ENCODE measurements at places on chromosomes 7 and 10.

DNA sequence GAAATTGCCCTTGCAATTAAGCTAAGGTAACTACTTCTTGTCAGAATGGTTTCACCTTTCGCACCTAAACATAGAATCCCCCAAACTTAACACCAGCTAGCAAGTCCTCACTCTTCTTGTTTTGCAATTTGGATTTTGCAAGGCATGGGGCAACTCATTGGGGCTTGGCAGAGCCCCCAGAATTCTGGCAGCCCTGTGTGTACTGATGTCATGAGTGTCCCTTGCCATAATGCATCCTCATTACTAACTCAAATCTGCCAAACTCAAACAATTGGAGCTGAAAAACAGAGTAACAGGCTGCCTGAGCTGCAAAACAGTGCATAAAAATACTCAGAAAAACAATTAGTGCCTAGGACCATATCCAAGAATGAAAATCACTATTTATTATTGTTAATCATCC is 7.9 kb upstream of the XPNPEP1 start:
- no peak for DNase-seq

DNA sequence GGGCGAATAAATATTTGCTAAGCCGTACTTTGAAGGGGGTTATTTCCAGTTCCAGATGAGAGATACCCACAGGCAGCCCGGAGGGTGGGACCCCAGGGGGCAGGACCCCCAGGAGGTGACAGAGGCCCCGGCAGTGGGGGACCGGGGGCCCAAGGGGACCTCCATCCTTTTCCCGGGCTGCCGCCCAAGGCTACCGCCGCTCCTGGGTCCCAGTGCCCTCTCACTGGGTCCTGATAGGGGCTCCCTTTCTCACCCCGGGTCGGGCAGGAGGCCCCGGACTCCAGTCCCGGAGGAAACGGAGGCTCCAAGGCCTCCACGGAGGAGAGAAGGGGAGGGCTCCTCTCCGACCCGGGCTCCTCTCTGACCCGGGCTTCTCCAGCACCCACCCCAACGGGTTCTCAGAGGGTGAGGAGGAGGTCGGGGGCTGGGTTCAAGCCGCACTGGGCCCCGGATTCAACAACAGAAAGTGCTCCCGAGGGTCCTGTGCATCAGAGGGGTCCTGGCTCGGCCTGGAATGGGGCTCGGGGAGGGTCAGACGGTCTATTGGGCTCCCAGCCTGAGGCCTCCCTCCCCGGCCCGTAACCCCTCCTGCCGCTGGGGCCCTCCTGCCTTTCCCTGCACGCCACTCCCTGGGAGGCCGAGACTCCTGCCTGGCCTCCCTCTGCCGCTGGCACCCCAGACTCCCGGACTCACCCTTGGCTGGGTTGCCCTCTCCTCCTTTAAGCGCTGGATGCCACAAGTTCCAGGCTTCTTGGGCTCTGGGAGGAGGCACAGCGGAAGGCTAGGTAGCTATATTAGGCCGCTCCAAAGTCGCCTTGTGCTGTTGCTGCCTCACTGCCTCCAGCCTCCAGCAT is 62.5 kb downstream of the ZNF37A start:
- no peak for DNase-seq

DNA sequence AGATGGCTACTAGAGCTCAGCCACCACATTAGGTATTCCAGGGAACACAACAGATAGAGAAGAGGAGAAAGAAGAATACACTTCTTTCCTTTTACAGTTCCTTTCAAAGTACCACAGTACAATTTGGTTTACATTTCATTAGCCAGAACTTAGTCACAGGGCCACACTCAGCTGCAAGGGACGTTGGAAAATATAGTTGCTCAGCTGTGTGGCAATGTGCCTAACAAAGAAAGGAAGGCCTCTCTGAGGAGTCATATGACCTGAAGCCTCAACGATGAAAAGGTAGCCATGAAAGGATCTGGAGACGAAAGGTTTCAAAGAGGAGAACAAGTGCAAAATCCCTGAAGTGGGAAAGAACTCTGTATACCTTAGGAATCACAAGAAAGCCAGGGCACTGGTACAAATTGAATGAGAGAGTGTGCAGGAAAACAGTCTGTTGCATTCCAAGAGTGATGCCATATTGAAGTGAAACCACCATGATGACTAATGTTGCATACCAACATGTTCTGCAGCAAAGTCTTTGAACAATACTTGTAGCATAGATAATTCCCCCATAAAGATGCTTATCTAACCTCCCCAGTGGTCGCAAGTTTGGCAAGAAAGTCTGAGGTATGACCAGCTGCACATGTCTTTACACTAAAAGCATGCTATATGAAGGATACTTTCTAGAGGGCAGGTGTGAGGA is 278.9 kb downstream of the HPSE2 start:
- peak; percentile 68 for DNase-seq

DNA sequence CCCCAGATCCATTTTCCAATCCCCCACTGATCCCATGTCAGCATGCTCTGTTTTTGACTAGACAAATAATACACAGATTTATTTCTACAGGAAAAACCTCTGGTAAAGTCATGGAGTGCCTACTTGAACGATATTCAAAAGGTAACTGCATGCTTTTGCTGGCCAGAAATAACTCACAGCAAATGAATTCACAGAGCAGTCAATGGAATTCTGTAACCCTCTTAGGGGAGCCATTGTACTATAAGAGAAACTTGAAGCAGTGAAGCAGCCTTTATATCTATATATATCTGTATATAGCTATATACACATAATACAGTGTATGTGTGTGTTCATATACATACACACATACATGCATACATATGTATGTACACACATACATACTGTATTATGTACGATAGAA is 29.0 kb upstream of the MEOX2 start:
- DNase-seq, result no peak

GRCh38 chr7:37730501-37730900 is 46.9 kb downstream of the GPR141 start:
- no peak for DNase-seq

- DNase-seq, result no peak
Measured at GRCh38 chr7:54874804-54875203, 115.8 kb upstream of the SEC61G start.

- DNase-seq, result peak; percentile 99
Measured at GRCh38 chr10:51389415-51390321, 309.7 kb downstream of the CSTF2T start.

- no peak for DNase-seq
Measured at GRCh38 chr7:27100694-27101170, 1.8 kb downstream of the HOXA2 start.

DNA sequence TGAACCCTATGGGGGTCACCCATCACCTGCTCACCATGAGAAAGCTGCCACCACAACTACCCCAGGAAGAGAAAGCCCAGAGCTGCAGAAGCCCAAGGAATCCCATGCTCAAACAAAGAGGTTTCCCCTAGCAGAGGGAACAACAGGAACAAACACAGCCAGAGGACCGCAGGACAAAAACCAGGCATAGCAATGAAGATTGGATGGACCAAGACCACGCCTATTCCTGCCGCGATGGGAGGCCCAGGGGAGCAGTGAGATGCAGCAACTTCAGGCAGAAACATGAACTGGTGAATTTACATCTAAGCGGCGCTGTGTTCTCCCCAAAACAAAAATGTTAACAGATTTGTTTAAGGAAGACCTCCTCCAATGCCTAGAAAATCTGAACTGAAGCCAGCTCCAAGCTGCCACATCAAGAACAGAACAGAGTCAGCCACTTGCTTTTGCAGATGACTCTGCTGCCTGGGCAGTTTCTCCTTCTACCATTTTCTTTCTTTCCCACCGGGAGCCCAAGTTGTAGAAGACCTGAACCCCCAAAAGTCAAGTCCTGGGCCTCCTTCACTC is 134.2 kb upstream of the NEBL start:
- no peak for DNase-seq

DNA sequence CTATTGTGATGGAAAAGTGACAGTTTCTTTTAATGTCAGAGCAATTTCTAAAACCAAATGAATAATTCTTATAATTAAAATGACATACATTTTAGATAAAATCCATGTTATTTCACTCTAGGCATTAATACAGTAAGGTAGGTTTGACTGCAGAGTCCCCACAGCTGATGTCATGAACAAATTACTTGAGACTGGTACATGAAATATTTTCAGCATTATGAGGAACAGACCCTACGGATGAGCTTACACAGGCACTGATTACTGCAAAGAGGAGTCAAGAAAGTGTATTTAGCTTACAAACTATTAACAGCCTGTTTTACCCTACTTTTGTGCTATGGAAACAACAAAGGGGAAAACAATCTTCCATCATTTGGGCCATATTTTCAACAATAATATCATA is 8.9 kb downstream of the COL1A2 start:
- peak; percentile 48 for DNase-seq

GRCh38 chr7:105199386-105199785 is 185.4 kb downstream of the KMT2E start:
- peak; percentile 51 for DNase-seq

- DNase-seq, result peak; percentile 60
Measured at GRCh38 chr10:11325817-11326216, 285.6 kb downstream of the USP6NL start.

GRCh38 chr7:139603282-139603681 is 79.8 kb downstream of the CLEC2L start:
- no peak for DNase-seq
